Activated CD4-positive, alpha-beta T cell treated with anti-CD3 and anti-CD28 coated beads, Interleukin-2, amount 50 U/mL, for 24 hours (primary cell): ENCODE measurements at places on chromosomes 7 and 10.

DNA sequence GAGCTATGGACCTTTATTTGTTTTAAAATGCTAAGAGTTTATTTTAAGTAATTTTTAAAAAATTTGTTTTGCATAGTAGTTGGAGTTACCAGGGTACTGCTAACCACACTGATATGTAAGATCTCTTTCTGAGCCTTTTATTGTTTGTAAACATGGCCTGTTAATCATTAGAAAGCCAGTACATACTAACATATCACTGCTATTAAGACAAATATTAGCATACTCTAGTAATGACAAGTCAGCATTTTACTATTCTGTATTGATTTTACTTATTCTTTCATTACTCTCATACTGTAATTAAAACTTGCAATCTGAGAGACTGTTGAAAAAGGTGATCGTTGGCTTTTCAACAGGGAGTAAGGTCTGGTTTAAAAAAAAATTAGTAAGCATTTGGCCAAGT is 66.7 kb downstream of the PTEN start:
- no peak for DNase-seq

DNA sequence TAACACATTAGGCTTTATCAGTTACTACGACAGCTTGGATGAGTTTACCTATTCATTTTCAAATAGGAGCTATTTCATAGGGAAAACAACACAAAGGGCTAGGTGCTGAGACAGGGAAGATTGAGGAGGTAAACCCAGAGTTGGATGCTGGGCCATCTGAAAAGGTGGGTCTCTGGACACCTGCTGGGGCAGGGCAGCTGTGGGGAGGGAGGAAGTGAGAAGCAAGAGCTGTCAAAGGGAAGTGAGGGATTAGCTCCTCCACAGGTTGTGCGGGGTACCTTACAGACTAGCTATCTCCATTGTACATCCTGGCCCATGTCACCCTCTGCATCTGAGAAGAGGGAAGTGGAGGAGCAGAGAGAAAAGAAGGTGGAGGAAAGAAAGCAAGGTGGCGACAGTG is 48.9 kb downstream of the BLNK start:
- DNase-seq: no peak

- no peak for DNase-seq
Observed at GRCh38 chr10:102620138-102620590, 24.1 kb upstream of the TRIM8 start.

DNA sequence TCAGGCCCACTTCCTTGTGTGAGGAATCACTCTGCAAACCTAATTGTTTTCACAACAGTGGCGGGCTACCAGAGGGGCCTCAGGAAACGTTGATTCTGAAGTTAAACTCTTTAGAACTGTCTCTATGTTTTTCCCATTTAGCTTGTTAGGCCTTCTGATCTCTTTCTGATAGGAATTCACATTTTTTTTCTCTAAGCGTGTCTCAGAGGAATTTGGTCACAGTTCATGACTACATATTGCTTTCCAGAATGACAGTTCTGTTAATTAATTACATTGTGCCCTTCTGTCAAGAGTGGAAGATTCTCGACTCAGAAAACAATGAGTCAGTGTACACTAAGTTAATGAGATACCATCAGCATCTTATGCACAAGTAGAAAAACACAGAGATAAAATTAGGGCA is 469.2 kb upstream of the C7orf33 start:
- no peak for DNase-seq

DNA sequence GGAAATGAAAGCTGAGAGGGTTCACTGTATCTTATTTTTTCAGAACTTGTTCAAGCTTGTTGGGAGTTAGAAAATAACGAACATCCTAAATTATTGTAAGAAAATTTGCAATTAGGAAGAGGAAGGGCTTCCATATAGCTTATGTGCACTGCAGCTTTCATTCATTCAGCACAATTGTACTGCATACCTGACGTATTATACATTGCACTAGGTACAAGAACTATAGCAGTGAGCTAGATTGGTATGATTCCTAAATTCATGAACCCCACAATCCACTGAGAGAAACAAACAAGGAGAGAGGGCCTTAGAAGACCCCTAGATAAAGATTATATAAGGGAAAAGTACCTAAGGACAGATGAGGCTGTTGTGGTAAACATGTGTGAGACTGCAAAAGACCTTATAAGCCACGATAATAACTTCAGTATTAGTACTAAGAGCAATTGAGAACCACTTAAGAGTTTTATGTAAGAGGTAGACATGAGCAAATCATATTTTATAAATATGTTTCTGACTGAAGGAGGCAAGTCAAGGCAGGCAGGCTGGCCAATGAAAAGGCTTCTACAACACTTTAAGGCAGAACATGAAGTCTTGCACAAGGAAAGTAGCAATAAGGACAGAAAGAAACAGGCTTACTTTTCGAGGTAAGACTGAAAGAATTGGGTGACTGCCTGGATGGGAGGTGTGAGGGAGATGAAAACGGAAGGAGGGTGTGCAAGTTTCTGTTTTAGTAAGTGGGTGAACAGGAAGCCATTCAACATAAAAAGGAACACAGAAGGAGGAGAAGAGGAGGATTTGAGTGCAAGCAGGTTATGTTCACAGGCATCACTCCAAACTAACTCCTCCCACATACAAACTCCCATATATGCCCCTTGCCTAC is 77.9 kb upstream of the LRRN3 start:
- DNase-seq: no peak

DNA sequence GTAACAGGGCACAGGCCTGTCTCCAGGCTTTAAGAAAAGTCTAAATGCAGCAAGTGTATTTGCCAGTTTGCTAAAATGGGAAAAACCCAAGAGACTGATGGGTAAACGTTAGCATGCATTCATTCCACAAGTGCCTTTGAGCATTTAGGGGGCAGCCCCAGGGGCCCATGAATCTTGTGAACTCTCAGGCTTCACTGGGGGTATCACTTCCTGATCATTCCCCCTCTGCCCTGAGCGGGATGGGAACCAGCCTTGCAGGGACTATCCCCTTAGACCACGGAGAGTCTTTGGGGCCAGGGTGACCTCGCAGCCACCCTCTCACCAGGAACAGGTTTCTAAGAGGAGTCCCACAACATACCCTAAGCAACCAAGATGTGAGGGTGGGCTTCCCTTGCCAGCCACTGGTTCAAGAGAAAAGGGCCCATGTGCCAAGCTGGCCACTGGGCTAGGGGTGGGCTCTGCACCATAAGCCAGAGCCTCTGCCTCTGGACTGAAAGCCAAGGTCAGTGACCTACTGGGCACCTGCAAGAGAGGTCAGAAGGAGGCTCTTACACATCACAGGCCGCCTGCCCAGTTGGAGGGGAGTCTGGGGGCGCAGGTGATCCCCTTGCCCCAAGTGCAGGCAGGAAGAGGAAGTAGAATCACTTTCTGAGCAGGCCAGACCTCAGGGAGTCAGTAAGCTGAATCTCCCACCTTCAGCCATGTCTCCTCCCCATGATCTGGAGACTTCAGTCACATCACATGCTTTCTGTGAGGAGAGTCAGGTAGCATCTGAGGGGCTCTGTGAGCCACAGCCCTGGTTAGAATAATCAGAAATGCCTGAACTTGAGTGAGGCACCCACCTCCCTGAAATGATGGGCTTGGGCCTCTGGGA is 75.0 kb downstream of the C10orf105 start:
- DNase-seq: no peak

GRCh38 chr10:47258921-47259320 is 41.1 kb upstream of the GDF10 start:
- no peak for DNase-seq

GRCh38 chr10:100101192-100102076 is 19.8 kb upstream of the CPN1 start:
- DNase-seq: no peak

GRCh38 chr7:110664803-110665202 is 426.1 kb upstream of the LRRN3 start:
- no peak for DNase-seq

DNA sequence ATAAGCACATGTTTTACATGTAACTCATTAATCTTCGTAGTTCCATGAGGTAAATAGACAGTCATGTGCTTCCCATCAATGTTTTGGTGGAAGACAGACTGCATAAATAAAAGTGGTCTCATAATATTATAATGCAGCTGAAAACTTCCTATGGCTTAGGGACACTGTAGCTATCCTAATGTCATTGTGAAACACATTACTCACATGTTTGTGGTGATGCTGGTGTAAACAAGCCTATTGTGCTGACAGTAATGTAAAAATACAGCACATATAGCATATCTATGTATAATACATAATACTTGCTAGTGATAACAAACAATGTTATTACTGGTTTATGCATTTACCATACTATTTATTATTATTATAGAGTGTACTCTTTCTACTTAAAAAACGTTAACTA is 37.2 kb upstream of the PLXDC2 start:
- no peak for DNase-seq

GRCh38 chr10:92790440-92790839 is 57.9 kb upstream of the EXOC6 start:
- DNase-seq: no peak

GRCh38 chr10:1240341-1240775 is 184.2 kb downstream of the WDR37 start:
- no peak for DNase-seq

- no peak for DNase-seq
Observed at GRCh38 chr10:34504534-34504933, 310.6 kb downstream of the PARD3 start.

GRCh38 chr7:3200504-3200903 is 100.5 kb upstream of the SDK1 start:
- no peak for DNase-seq

DNA sequence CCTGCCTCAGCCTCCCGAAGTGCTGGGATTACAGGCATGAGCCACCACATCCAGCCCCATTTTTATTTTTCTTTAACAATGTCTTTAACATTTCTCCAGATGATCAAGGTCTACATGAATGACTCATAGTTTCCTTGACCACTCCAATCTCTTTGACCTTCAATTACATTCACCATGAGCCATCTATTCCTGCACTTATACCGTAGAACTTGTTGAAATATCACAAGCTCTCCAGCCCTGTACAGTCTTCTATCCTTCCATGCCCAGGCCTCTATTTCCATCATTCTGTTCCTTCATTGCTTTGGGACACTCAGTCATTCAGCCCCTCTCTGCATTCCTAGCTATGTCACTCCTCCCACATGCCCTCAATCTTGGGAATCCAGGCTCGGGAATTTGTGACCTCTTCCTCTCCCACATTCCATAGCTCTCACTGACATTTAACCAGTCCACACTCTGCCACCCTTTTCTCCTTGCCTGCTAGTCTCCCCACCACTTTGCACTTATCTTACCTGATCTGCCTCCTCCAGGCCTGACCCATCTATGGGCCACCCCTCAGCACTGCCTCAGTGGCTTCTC is 151.8 kb upstream of the STK17A start:
- DNase-seq: no peak

DNA sequence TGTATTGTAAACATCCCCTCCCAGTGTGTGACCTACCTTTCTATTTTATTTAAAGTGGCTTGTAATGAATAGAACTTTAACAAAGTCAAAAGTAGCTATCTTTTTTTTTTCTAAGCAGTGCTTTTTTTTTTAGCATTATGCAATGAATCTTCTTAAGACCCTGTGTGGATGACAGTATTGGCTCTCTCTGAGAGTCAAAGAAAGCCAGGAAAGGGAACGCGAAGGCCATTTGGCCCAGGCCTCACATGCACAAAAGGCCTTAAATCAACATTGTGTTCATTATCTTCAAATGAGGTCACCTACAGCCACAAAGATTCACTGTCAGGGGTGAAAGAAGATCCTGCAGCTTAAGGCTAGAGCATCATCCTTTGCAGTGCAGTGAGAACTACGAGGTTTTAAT is 721.5 kb downstream of the GRID1 start:
- no peak for DNase-seq

GRCh38 chr7:71785216-71785615 is 626.9 kb downstream of the CALN1 start:
- no peak for DNase-seq

- no peak for DNase-seq
Observed at GRCh38 chr10:12202226-12202625, 6.2 kb downstream of the CDC123 start.

DNA sequence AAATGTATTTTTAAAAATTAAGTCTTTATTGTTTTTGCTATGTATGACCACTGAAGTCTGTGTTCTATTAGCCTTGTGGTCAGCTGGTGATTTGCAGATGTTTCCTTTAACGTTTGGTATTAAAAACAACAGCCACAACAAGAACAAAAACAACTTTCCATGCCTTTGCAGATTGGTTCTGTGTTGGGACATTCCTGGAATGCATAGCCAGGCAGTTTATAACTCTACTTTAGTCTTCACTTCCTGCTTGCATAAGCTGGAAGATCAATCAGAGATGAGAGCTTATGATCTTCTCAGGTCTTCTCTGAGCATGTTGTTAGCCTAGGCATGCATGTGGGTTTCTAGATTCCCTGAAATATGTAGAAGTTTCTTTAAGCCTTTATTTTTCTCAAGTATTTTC is 58.9 kb upstream of the SEMA3C start:
- DNase-seq: no peak

DNA sequence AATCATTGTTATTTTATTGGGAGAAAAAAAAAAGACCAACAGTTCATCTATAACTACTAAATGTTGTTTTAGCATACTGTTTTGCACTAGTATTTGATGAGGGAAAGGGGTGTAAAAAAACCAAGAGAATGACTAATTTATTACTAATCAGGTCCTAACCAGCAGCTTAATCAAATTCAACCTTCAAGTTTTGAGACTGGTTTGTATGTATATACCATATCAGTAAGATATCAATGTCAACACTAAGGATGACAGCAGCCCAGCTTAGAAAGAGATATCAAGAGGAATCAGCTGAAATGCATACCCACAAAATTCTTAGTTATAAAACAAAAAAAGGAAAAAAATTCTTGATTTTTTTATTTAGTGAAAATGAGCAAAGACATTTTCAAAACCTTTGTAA is 122.6 kb downstream of the KMT2C start:
- no peak for DNase-seq

- no peak for DNase-seq
Observed at GRCh38 chr7:146359176-146359575, 242.6 kb downstream of the CNTNAP2 start.

GRCh38 chr7:16348251-16348650 is 73.1 kb downstream of the CRPPA start:
- DNase-seq: no peak

GRCh38 chr10:119306514-119306951 is 99.2 kb downstream of the GRK5 start:
- peak; percentile 35 for DNase-seq

DNA sequence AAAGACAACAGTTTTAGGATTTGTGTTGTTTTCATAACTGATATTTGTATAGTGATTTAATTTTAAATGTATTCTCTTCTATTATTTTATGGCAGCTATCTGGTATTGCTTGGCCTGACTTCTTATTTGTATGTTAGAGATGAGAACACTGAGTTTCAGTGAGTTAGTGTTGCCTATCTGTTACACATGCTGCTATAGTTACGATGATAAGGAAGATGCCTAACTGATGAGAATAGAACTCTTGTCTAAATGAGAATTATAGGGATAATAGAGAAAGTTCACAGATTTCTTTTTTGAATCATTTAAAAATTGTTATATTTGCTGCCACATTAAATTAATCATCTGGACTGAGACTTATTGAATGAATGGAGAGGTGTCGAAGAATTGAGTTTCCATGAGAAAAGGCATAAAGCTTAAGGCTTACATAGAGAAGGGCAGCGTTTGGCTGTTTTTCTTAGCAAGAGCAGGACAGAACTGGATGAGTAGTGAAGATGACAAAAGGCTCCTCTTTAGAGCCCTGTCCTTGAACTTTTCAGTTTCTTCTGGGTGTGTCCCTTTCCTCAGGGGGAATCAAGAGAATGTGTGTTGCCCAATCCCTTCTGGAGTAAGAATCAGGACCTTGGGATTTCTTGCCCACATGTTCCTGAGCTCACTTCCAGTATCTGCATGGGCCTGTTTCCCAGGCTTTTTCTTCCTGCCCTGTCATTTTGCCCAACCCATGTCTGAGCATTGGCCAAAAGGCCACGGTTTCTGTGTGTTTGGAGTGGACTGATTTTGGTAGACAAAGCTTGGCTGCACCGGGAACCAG is 195.6 kb upstream of the CSTF2T start:
- no peak for DNase-seq
